ENCODE measurements at places on chromosomes 1 and 21. TPM values are rescaled to one million over a fixed set of nuclear protein-coding genes. Genes with fewer than 3 reads are reported as not detected.

DNA sequence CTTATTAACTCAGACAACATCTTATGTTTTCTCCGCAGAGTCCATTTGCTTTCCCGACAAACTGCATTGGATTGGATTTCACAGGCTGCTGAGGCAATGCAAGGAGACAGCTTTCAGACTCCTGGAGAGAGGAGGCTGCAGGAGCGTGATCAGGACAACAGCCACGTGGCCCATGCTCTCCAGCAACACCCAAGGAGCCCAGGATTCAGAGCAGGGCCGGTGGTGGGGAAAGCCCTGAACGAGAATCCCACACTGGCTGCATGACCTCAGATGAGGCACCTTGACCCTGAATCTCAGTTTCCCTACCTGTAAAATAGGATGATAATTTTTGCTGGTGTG, 78.3 kb upstream of the NFASC start:
- no peak overlapping the region for H3K27ac ChIP-seq
- no peak overlapping the region for H3K4me3 ChIP-seq
- DNase-seq: no peak
- H3K4me1 ChIP-seq: peaks cover 4% of the 10 kb centered on the region
- H3K36me3 ChIP-seq: no peaks in the 10 kb centered on the region

GRCh38 chr21:42839271-42840231, 39.8 kb downstream of the WDR4 start:
- H3K4me1 ChIP-seq: no peaks in the 10 kb centered on the region
- no peaks in the 10 kb centered on the region for H3K27me3 ChIP-seq
- peaks cover 13% of the 10 kb centered on the region for H3K36me3 ChIP-seq
- no peak overlapping the region for H3K4me3 ChIP-seq
- DNase-seq: no peak

DNA sequence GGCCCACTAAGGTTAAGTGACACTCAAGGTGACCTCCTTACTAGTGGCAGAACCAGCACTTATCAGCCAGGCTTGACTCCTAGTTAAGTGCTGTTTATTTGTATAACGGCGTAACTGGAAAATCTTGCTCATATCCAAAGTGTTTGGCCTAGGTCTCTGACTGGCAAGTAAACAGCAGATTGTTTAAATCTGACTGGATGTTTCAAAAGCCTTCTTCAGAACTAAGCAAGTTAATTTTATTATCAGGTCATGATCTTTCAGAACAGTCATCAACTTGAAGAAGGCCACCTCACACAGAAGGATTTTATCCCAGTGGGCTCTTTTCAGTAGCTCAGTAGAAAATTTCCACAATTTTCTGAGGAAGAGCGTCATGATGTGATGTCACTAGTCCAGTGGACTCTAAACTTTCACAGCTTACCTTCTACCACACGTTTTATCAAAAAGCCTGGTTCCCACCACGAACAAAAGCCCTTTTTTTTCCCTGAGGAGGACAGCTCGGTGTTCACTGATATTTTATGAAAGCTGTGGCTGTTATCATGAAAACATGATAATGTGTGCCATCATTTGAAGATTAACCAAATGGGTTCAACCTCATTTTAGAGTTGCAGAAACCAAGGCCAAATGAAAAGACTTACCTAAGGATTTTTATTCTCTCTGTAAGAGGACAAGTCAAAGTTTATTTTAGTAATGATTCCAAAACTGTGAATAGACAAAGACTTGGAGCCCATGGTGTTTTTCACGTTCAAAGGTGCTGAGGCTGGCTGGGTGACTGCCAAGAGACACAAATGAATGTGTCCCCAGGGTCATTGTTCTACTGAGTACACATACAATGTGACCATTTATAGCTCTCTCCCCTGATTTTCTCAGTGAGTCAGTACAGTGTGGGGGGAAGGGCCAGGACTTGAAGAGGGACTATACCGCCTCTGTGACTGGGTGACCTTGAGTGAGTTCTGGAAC, 9.1 kb downstream of the SGIP1 start:
- peaks cover 15% of the 10 kb centered on the region for H3K27me3 ChIP-seq
- H3K36me3 ChIP-seq: no peaks in the 10 kb centered on the region
- H3K4me1 ChIP-seq: no peaks in the 10 kb centered on the region
- no peak overlapping the region for H3K4me3 ChIP-seq

DNA sequence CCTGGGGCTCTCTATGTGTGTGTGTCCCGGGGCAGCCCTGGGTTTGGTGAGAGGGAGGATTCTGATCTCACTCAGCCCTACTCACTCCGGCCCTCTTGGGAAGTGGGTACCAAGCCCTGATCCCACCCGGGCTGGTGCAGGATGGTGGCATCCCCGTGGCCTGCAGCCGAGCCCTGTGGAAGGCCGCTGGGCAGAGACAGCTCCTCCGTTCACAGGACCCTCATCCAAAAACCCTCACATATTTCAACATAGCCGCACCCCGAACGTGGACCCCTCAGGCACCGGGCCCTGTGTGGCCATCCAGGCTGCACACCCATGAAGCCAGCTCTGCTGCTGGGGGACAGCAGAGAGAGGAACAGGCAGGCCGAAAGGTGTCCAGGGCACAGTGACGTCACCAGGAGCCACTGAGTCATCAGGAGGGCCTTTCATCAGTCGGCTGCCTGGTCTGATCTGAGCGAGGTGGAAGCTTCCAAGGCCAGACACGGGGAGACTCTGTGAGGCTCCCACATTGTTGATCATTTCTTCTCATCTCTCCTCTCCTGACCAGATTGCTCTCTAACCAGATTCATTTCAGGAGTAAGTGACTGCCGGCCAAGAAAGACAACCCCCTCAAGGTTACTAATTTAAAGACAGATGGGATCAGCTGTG, 16.2 kb upstream of the GPR157 start:
- H3K36me3 ChIP-seq: no peaks in the 10 kb centered on the region
- no peaks in the 10 kb centered on the region for H3K4me1 ChIP-seq
- H3K27me3 ChIP-seq: no peaks in the 10 kb centered on the region
- DNase-seq: no peak
- no peak overlapping the region for H3K27ac ChIP-seq

DNA sequence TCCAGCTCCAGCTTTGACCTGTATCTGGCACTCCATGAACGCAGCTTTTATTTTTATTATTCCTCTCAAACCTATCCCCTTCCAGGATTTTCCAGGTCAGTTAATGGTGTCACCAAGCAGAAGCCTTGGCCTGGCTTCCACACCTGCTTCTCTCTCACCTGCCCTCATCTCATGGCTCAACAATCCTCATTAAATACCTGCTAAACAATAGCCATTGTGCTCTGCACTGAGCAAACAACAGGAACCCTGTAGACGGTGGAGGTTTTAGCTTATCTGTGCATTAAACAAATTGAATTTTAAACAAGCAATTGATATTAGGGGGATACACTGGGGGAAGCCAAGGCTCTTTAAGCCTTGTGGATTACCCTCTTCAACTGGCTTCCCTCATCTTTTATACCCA, 15.3 kb downstream of the PYCR2 start:
- H3K27me3 ChIP-seq: no peaks in the 10 kb centered on the region
- H3K36me3 ChIP-seq: no peaks in the 10 kb centered on the region
- H3K4me1 ChIP-seq: peaks cover 31% of the 10 kb centered on the region
- no peak for DNase-seq

- H3K36me3 ChIP-seq: no peaks in the 10 kb centered on the region
- H3K4me1 ChIP-seq: peaks cover 14% of the 10 kb centered on the region
- no peak for DNase-seq
Measured at GRCh38 chr1:54606096-54606989, 17.0 kb downstream of the FAM151A start.

DNA sequence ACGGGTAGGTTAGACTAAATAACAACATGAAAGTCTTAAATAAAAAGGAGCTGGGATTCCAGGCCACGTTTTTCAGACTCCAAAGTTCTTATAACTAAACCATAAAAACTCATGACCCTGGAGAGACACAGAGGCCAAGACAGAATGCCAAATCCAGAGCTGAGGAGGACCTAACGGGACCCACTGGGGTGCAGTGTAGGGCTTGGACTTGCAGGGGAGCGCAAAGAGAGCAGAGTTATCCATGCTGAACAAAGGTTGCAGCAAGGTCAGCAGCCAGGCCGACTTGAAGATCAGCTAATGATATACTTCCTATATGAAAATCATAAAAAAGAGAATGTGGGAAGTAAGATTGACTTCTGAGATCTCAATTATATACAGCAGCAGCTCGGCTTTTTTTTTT, 237.1 kb downstream of the TM2D1 start:
- no peak overlapping the region for H3K27ac ChIP-seq

GRCh38 chr1:32001863-32002262, 11.8 kb upstream of the KHDRBS1 start:
- H3K27me3 ChIP-seq: no peaks in the 10 kb centered on the region
- DNase-seq: no peak
- no peaks in the 10 kb centered on the region for H3K36me3 ChIP-seq
- H3K4me3 ChIP-seq: no peak overlapping the region

- H3K36me3 ChIP-seq: no peaks in the 10 kb centered on the region
- no peaks in the 10 kb centered on the region for H3K27me3 ChIP-seq
- no peak overlapping the region for H3K4me3 ChIP-seq
- DNase-seq: no peak
- H3K27ac ChIP-seq: no peak overlapping the region
Measured at GRCh38 chr1:204139088-204139487, 12.8 kb downstream of the ETNK2 start.

- H3K27ac ChIP-seq: no peak overlapping the region
- no peaks in the 10 kb centered on the region for H3K4me1 ChIP-seq
- no peak overlapping the region for H3K4me3 ChIP-seq
- no peak for DNase-seq
- H3K27me3 ChIP-seq: no peaks in the 10 kb centered on the region
- no peaks in the 10 kb centered on the region for H3K36me3 ChIP-seq
Measured at GRCh38 chr1:71987181-71987580, 295.2 kb downstream of the NEGR1 start.

The AGRN gene
- 30.5 TPM for total RNA-seq

The CLDN14 gene
- total RNA-seq: not detected

The MCOLN2 gene
- total RNA-seq: 8.4 TPM

The FTCD gene
- total RNA-seq: not detected

The KLHDC7A gene
- total RNA-seq: not detected

The CD34 gene
- total RNA-seq: 0.02 TPM
